ENCODE measurements at places on chromosomes 4 and X. TPM values are rescaled to one million over a fixed set of nuclear protein-coding genes. Genes with fewer than 3 reads are reported as not detected.
A peak's percentile ranks its signal among the peaks of the same experiment; 100 is the strongest.

ARHGAP24 gene
- 34.0 TPM for total RNA-seq

PNMA6F gene
- not detected for total RNA-seq

RBMX gene
- total RNA-seq, result 127 TPM

- H3K36me3 ChIP-seq, result peaks cover 10% of the 10 kb centered on the region
- no peak for DNase-seq
- peaks cover 53% of the 10 kb centered on the region for H3K4me1 ChIP-seq
- H3K27me3 ChIP-seq, result no peaks in the 10 kb centered on the region
- H3K27ac ChIP-seq, result peak overlapping the region; percentile 65
These were observed 8.1 kb downstream of the RASL11B start for GRCh38 chr4:52870225-52870624.

DNA sequence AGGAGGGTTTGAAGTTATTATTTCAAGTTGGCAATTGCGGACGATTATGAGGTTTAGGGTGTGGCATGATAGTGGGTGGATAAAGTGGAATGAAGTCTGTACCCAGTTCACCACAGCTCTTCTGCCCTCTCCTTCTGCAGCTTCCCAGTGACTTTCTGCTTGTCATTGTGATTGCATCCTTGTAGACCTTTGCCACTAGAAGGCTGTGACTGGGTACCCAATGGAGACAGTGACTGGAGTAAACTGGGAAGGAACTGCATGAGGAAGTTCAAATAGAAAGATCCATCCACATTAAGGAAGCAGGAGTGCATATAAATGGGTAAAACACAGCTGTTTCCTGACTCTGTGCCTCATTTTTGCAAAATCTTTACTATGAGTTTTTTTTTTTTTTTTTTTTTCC is 53.5 kb upstream of the SPANXN3 start:
- no peak overlapping the region for H3K27ac ChIP-seq
- H3K27me3 ChIP-seq, result no peaks in the 10 kb centered on the region
- no peak for DNase-seq
- H3K36me3 ChIP-seq, result no peaks in the 10 kb centered on the region
- no peaks in the 10 kb centered on the region for H3K4me1 ChIP-seq

- H3K4me3 ChIP-seq, result no peak overlapping the region
- H3K4me1 ChIP-seq, result no peaks in the 10 kb centered on the region
- H3K27ac ChIP-seq, result no peak overlapping the region
- H3K36me3 ChIP-seq, result no peaks in the 10 kb centered on the region
- no peak for DNase-seq
These were observed 170.1 kb upstream of the ATOH1 start for GRCh38 chr4:93658443-93658842.

DNA sequence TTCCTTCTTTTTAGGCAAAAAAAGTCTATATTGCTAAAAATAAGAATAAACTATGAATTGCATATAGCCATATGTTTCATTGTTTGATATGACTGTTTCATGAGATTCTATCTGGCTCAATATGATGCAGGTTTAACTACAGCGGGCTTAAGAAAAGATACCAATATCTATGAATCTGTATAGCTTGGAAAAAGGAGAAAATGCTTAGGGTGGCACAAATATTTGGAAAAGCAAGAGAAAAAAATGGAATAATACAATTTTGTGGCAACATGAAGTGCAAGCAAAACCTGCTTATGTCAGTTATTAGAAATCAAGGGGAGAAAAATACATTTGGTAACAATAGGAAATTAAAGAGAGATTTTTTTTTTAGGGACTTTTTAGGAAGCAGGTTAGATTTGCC is 48.3 kb upstream of the NFKB1 start:
- H3K4me1 ChIP-seq, result no peaks in the 10 kb centered on the region
- no peak overlapping the region for H3K4me3 ChIP-seq
- no peaks in the 10 kb centered on the region for H3K27me3 ChIP-seq
- H3K36me3 ChIP-seq, result no peaks in the 10 kb centered on the region

DNA sequence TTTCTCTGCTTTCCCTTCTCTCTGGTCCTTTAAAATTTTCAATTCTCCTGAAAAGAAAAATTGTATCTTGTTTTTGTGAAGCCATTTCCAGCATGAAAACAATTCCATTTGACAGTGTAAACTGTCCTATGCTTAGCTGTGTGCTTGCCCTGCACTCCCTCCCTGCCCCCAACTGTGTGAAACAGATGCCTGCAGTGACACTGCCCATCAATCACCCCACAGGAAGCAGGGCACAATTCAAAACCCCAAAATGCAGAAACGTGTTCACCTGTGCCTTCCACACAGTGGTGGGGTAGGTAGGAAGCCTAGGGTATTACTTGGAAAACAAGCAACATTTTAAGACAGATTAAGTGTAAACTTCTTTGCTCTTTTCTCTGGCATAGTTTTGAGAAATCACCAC is 6.2 kb upstream of the FHDC1 start:
- no peak for DNase-seq
- H3K27ac ChIP-seq, result no peak overlapping the region
- no peaks in the 10 kb centered on the region for H3K27me3 ChIP-seq
- H3K4me1 ChIP-seq, result no peaks in the 10 kb centered on the region

- no peak overlapping the region for H3K4me3 ChIP-seq
- no peak for DNase-seq
- no peaks in the 10 kb centered on the region for H3K27me3 ChIP-seq
- H3K36me3 ChIP-seq, result no peaks in the 10 kb centered on the region
- no peaks in the 10 kb centered on the region for H3K4me1 ChIP-seq
- no peak overlapping the region for H3K27ac ChIP-seq
These were observed 9.6 kb downstream of the RHOH start for GRCh38 chr4:40206426-40206825.

DNA sequence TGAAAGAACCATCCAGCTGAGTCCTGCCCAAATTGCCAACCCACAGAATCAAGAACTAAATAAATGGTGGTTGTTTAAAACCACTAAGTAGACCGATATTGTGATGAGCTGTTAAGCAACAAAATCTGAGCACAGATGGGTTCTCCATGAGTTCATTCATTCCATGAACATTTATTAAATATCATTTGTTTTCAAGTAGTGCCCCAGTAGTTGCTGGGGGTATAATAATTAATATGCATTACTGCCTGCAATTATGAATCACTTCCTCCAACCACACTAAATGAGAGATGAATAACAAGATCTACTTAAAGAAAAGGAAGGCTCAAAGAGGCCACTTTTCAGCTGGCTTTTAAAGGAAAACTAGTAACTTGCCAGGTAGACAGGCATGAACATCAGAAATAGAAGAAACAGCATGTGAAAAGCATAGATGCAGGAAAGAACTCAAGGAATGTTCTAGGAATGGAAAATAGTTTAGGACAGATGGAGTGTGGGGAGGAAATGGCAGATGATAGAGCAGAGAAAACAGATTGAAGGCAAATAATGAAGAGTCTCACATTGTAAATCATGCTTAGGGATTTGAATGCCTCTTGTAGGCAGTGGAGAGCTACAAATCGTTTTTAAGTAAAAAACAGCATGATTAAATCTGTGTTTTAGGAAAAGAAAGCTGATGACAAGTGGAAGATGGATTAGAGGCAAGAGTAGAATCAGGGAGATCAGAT is 641.7 kb upstream of the DIPK2B start:
- H3K36me3 ChIP-seq, result no peaks in the 10 kb centered on the region
- H3K4me3 ChIP-seq, result no peak overlapping the region
- H3K27me3 ChIP-seq, result no peaks in the 10 kb centered on the region
- H3K4me1 ChIP-seq, result no peaks in the 10 kb centered on the region
- DNase-seq, result no peak

SLC4A4 gene
- total RNA-seq, result 27.3 TPM

DNA sequence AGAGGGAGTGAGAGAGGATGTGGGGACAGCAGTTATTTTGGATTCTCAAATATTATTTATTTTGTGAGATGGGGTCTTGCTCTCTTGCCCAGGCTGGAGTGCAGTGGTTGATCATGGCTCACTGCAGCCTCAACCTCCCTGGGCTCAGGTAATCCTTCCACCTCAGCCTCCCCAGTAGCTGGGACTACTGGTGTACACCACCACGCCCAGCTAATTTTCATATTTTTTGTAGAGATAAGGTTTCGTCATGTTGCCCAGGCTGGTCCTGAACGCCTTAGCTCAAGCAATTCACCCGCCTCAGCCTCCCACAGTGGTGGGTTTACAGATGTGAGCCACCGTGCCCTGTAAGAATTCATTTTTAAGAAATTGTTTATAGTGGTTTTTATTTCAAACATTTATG is 61.2 kb downstream of the FHDC1 start:
- DNase-seq, result no peak
- H3K4me1 ChIP-seq, result no peaks in the 10 kb centered on the region
- no peaks in the 10 kb centered on the region for H3K27me3 ChIP-seq
- no peaks in the 10 kb centered on the region for H3K36me3 ChIP-seq

- H3K4me3 ChIP-seq, result no peak overlapping the region
- no peaks in the 10 kb centered on the region for H3K27me3 ChIP-seq
These were observed 108.8 kb downstream of the MAGEC2 start for GRCh38 chrX:142096253-142096652.

DNA sequence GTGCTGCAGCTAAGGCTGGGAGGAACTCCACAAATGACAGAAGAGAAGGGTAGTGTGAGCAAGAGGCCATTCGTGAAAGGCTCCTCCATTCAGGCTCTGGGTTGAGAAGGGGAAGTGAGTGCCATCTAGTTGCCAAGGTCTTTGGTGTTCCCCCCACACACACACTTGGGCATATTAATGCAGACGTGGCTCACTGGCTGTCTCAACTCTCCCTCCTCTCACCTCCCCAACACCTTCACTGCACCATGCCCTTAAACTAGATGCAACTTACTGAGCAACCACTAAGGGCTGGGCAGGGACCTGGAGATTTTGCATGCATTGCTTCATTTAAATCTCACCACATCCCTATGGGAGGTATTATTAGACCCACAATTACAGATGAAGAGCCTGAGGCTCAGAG is 8.7 kb downstream of the CLRN2 start:
- H3K4me3 ChIP-seq, result no peak overlapping the region
- H3K27ac ChIP-seq, result no peak overlapping the region

MAGEC1 gene
- total RNA-seq, result not detected

- no peaks in the 10 kb centered on the region for H3K36me3 ChIP-seq
- no peak overlapping the region for H3K27ac ChIP-seq
- no peaks in the 10 kb centered on the region for H3K4me1 ChIP-seq
- no peaks in the 10 kb centered on the region for H3K27me3 ChIP-seq
- DNase-seq, result no peak
- H3K4me3 ChIP-seq, result no peak overlapping the region
These were observed 120.3 kb upstream of the USP9X start for GRCh38 chrX:40964633-40965586.

RHOXF2B gene
- not detected for total RNA-seq

DNA sequence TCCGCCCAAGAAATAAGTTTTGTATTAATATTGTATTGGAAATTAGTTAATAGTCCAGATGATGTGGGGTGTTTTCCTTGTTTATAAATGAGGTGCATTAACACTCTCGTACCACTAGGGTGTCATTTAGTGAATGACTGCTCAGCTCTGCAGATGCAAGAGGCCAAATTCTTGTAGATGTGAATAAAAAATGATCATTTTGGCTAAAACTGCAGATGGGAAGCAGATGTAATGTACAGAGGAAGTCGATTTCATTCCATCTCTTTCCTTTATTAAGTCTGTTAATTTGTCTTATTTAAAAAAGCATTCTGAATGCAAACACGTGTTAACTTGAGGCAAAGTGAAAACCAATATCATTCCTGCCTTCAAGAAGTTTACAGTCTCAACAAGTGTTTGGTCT is 108.1 kb downstream of the DHX15 start:
- H3K36me3 ChIP-seq, result no peaks in the 10 kb centered on the region
- H3K4me1 ChIP-seq, result peaks cover 12% of the 10 kb centered on the region
- no peaks in the 10 kb centered on the region for H3K27me3 ChIP-seq
- DNase-seq, result no peak

DNA sequence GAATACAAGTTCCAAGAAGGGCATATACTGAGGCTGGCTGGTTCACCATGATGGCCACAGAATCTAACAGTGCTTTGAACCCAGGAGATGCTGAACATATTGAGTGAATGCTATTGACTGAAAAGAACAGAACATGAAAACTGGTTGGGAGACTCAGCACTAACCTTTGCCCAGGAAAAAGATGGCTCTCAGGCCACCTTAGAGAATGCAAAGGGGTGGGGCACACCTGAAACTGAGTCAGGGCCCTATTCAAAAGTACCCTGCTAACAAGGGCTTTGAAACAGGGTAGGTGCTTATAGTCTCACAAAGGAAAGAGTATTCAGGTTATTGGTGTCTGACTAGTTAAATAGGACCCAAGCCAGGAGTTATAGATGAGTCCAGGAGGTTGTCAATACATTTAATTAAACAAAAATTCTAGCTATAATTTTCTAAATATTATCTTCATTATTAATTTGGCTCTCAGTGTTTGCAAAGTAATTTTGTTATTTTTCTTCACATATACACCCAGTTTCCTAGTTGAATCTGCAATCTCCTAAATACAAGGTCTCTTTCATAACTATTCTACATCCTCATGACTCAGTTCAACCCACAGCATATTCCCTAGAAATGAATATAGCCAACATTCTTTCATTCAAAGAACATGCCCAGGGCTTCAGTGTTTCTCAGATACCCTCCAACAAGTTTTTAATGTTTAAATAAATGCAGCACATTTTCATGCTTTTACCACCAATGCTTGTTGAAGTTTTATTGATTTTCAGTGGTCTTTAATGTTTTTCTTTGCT is 144.2 kb upstream of the RAPGEF2 start:
- no peaks in the 10 kb centered on the region for H3K36me3 ChIP-seq
- no peaks in the 10 kb centered on the region for H3K4me1 ChIP-seq

GRCh38 chr4:184808713-184809050 is 17.1 kb downstream of the ACSL1 start:
- H3K4me3 ChIP-seq, result no peak overlapping the region
- H3K27ac ChIP-seq, result peak overlapping the region; percentile 93
- no peaks in the 10 kb centered on the region for H3K36me3 ChIP-seq
- DNase-seq, result no peak
- H3K27me3 ChIP-seq, result no peaks in the 10 kb centered on the region

DNA sequence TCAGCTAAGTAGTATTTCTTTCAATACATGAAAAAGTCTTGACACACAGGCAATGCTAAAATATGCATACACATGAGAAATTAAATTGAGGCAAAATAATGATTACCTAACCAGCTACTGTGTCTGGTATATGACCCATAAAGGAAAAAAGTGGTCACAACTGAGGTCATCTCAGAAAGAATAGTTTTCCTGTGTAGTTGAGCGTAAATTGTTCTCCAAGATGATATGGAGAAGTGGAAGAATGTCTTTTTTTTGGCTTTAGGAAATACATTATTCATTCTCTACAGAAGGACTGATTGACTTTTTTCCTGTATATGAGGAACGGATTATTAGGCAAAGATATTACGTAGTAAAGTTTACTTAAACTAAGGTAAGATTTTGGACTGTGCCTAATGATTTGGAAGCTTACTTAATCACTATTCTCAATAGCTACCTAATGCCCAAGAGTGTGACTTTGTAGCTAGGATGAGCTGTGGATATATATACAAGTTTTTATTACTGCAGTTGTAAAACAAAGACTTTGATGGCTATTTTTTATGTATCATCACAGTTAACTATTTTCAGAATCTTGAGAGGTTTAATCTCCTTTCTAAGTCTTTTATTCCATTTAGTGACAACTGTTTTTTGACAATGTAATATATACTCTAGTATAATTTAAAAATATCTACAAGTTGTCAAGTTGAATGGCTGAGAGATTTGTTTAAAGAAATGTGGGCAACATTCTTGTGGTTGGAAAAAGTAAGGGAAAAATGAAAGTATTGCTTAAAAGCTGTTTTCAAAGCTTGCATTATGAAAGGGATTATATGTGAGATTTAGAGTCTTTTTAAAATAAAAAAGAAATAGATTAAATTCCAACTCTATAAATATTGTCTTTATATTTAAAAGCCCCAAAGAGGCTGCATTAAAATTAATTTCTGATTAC is 100.2 kb downstream of the PDLIM5 start:
- peak overlapping the region; percentile 89 for H3K27ac ChIP-seq
- no peaks in the 10 kb centered on the region for H3K27me3 ChIP-seq
- no peak overlapping the region for H3K4me3 ChIP-seq
- H3K4me1 ChIP-seq, result no peaks in the 10 kb centered on the region
- H3K36me3 ChIP-seq, result peaks cover 12% of the 10 kb centered on the region
- no peak for DNase-seq

NPY1R gene
- total RNA-seq, result 4.4 TPM
